ENCODE measurements at places on chromosomes 4 and X.

DNA sequence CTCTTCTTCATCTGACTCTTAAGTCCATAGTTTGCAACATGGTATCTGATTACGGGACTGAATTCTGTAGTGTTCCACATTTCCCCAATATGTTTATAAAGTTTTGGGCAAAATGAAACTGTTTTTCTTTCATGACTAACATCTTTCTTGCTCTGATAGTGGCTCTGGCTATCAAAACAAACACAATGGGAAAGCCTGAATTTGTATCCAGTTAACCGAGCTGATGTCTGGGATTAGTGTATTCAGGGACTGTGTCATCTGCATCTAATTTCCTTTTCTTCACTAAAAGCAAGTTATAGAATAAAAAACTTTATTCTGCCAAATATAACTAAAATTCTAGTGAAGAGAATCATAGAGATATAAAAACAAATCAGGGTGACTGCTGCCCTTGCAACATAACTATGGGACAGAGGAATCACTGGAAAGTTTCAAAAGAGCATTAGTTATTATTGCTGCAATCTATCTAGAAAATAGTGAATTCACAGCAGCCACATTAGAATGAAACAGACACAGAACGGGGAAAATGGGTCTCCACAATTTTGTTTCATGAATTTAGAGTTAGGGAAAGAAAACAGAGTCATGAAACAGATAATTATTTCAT lies 61.3 kb downstream of the ANTXR2 start:
- DNase-seq: no peak

DNA sequence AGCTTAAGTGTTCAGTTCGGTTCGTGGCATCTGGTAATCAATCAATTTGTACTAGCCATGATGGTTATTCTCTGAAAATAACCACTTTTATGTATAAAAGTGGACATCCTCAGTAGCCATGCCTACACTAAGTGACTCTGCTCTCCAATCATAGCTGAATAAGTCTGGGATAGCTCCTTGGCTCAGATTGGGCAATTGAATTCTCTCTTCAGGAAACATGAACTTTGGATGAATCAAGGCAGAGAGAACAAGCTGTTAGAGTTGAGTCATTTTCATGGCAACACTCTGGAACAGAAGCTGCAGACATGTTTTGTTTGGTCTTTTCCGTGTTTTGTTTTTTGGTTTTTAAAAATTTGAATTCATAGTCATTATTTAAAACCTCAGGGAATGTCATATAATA lies 66.8 kb upstream of the TMEM164 start:
- DNase-seq: no peak

DNA sequence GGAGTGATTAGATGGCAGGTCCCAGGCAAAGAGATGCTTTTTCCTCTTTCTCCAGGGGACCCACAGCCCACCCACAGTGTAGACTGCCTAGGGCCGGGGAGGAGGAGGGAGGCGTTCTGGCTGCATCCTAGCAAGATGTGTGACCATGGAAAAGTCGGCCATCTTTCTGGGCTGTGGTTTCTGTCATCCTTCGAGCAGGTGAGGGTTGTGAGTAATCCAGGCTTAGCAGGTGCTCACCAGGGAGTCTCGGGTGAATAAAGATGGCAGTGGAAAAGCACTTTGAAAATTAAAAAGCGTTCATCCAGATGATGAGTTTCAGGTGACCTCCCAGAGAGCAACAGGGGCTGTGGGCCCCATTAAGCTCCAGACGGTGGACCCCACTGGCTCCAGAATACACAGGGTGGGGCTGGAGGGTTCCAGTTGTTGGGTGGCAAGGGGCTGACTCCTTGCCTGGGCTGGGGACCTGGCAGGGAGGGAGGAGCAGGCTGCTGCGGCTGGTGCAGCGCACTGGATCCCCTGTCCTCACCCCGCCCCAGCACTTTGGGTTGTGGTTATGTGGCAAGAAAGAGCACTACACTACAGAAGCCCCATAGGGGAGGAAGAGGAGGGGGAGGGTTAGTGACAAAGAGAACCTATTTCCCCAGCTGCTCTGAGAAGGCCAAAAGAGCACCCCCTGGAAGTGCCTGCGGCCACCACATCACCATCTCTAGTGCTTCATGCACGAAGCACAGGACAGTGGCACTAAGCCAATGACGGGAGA lies 23.7 kb downstream of the ELF4 start:
- peak; percentile 96 for DNase-seq

DNA sequence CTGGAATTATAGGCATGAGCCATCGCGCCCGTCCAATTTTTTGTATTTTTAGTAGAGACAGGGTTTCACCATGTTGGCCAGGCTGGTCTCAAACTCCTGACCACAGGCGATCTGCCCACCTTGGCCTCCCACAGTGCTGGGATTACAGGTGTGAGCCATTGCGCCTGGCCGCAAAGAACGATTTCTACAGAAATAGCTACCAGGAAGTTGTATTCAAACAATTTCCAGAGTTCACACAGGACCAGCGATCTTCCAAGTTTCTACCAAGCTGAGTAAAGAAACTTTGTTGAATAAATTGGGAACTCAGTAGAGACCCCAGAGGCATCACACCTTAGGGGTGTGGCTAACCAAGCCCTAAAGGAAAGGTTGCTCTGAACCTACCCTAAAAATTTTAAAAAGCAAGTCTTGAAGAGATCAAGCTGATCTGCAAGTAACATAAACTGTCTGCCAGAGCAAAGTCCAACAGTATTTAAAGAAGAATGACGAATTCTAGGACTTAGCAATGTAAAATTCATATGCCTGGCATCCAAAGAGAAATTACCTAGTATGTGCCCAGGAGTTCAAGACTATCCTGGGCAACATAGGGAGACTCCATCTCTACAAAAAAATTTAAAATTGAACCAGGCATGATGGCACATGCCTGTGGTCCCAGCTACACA lies 48.4 kb upstream of the USP9X start:
- DNase-seq: no peak

- peak; percentile 76 for DNase-seq
Observed at GRCh38 chrX:12974305-12974795, 560 bp upstream of the TMSB4X start.

GRCh38 chr4:182215148-182215547 lies 28.1 kb upstream of the TENM3 start:
- no peak for DNase-seq

DNA sequence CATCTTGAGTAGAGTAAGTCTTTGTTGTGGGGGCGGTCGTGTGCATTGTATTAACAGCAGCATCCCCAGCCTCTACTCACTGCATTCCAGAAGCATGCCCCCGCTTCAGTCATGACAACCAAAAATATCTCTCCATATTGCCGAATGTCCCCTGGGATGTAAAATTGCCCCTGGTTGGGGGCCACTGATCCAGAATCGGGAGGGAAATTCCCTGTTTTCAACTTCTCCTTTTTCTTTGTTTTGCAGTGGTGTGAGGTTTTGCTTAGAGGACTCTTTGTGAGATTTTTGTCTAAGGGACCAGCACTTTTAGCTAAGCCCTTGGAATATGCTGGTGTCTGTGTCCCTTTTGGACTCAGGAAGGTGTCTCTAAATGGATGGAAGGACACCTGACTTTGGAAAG lies 3.0 kb upstream of the IL13RA1 start:
- no peak for DNase-seq

DNA sequence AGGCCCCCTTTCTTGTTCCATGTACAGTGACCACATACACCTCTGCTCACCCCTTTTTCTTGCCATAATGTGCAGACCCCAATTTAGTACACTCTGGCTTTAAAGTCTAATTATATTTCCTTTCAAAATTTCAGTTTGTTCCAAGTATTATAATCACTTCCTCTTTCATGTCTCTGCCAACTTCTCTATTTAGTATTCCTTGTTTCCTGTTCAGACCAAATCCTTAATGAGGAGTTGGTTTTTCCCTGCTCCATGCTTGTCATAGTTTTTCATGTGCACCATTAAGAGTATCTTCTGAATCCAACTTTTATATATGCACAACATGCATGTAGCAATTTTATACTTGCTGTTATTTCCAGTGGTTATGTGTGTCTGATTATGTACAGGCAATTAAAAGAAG lies 32.3 kb downstream of the USP53 start:
- DNase-seq: peak; percentile 74

- no peak for DNase-seq
Observed at GRCh38 chr4:41747230-41748055, 1.1 kb downstream of the PHOX2B start.

DNA sequence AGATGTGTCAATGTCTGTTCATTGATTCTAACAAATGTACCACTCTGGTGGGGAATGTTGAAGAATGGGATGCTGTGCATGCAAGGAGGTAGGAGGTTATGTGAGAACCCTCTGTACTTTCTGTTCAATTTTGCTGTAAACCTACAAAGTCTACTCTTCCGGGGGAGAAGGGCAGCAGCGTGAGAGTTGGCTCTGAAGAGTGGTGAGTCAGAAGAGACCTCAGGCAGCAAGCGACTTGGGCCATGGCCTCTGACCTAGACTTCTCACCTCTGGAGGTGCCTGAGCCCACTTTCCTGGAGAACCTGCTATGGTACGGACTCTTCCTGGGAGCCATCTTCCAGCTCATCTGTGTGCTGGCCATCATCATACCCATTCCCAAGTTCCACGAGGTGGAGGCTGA lies 26.7 kb downstream of the MANBA start:
- no peak for DNase-seq

- DNase-seq: no peak
Observed at GRCh38 chr4:24771241-24771640, 24.1 kb upstream of the SOD3 start.

DNA sequence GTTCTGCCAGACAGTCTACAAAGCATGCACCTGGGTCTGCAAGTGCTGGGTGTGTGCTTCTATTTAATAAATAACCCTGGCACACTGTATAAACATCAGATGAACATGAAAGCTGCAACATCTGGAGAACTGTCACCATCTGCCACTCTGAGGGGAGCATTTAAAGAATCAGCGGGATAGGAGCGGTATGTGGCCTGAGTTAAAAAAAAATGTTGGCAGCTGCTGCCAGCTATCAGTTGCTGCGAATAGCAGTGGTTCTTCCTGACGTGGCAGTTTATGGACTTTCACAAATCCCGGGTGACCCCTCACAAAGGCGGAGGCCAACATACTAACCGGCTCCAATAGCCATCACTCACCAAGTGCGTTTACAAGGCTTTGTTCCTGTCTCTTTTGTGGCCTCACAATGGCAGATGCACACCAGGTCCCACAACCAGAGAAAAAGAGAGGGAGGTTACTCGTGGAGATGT lies 95.1 kb downstream of the RASL11B start:
- no peak for DNase-seq

DNA sequence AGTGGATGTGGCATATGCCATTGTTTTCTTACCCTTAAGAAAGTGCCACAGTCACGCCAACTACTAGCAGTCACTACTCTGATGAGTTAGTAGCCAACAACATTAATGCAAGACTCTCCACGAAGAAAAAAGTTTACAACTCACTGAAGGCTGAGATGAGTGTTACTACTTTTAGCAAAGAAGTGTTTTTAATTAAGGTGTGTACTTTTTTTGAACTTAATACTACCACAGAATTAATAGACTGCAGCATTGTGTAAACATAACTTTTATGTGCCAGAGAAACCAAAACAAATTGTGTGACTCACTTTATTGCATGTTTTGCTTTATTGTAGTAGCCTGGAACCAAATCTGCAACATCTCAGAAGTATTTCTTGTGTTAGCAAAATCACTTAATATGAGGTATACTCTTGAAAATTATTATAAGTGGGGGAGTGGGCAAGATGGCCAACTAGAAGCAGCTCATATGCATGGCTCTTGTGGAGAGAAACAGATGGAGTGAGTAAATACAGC lies 2.2 kb upstream of the UGT2B4 start:
- DNase-seq: no peak

DNA sequence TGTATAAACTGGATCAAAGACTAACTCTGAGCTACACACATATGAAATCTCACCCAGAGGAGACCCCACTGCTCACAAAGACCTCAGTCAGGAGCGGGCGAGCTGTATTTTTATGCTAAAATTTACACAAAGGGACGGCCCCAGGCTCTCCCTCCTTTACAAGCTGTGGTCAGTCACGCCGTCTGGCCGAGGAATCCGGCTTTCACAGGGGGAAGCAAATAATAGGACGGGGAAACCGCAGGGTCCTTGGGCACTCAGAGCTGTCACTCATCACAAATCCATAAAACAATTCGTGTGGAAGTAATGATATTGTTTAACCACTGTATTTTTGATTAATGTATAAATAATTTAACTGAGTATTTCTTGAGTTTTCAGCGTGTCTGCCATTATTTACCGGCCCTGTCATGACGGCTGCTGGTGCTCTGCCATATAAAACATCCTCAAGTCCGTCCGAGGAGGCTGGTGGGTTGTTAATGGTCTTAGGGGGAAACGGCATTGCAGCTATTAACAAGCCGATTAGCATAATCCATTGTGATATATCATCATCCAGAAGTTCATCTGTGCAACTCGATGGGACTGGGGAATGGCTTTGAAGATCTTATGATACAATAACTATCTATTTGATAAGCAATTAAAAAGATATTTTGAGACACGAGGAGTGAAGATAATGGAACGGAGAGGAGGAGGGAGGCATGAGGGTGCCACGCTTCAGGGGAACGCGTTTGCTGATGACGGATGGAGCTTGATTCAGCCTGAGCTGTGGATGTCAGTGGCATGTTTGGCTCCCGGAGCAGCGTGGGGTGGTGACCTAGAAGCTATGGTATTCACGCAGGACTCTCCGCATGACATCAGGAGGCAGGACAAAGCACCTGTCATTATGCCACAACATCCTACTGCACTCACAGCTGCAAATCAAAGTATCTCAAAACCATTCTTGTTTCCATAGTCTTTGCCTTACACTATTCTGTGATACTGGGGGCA lies 150.9 kb downstream of the SHOX start:
- DNase-seq: no peak
